Stimulated activated CD4-positive, alpha-beta T cell treated with anti-CD3 and anti-CD28 coated beads, Interleukin-1b, Interleukin-23, amount 100 ng/mL, for 24 hours (primary cell): ENCODE measurements at places on chromosomes 7 and 10.

DNA sequence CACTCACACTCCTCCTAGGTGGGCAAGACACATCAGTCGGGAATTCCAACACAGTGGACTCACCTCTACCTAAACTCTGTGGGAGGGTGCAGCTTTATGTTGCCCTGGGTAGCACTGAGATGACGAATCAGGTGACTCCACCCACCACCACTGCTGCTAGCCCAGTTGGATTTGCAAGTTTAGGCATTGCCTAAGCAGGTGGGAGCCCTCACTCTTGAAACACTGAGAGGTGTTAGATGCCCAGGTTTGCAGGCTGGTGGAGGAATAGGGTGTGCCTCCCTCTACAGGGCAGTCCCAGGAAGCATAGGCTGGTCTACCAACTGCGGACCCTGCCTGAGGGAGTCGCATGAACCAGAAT, 708.9 kb downstream of the POM121L12 start:
- DNase-seq, result no peak

GRCh38 chr7:113891828-113892227, 27.0 kb downstream of the PPP1R3A start:
- no peak for DNase-seq

DNA sequence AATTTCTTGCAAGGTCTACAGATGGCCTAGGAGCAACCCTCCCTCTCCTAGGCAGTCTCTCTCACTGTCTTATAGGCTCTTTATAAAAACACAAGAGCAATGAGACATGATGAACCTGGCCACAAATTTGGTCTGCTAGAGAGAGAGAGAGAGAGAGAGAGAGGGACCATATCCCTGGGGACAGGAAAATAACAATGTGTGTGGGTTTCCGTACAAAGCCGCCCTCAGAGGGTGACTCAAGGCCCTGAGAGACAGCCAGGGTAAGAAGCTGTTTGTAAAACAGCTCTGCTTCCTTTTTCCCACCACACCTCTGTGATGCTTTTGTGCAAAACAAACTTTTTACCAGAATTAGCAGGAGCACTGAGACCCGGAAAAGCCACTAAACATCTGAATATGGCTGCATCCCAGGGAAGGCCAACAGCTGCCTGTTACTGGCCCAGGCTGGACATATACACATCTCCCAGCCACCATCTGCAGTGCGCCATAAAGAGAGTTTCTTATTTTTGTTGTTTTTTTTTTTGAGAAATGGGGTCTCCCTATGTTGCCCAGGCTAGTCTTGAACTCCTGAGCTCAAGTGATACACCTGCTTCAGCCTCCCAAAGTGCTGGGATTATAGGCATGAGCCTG, 18.4 kb downstream of the GIMAP5 start:
- no peak for DNase-seq

GRCh38 chr10:128137877-128138276, 11.7 kb upstream of the MKI67 start:
- no peak for DNase-seq

DNA sequence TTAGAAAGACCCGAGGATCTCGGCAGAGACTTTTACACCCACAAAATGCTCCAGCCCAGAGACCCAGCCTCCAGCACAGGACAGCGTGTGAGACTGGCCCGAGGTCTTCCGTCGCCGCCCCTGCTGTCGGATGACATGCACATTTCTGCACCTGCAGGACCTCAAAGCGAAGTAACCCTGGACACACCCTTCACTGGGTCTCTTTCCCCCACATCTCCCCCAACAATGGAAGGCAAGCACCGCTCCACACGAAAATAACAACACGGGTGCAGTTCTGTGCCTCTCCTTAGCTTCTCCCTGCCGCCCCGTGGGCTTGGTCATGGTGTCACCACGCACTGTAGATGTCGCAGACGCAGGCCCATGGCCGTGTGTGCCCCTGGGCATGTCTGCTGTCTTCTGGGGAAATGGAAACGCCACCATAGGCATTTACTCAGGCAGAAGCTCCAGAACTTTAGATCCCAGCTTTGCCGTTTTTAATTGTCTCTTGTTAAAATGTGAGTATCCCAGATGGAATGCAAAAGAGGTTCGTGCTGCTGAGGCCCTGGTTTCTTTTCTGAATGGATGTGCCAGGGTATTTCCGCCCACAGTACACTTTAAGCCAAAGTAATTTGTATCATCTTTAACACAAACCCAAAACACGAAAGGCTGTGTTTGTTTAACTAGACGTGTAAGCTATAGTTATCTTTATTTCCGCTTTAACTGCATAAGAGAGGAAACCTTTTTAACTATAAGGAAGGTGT, 237.9 kb downstream of the MGMT start:
- no peak for DNase-seq

GRCh38 chr10:102231357-102232318, 5.5 kb downstream of the ELOVL3 start:
- peak; percentile 52 for DNase-seq

DNA sequence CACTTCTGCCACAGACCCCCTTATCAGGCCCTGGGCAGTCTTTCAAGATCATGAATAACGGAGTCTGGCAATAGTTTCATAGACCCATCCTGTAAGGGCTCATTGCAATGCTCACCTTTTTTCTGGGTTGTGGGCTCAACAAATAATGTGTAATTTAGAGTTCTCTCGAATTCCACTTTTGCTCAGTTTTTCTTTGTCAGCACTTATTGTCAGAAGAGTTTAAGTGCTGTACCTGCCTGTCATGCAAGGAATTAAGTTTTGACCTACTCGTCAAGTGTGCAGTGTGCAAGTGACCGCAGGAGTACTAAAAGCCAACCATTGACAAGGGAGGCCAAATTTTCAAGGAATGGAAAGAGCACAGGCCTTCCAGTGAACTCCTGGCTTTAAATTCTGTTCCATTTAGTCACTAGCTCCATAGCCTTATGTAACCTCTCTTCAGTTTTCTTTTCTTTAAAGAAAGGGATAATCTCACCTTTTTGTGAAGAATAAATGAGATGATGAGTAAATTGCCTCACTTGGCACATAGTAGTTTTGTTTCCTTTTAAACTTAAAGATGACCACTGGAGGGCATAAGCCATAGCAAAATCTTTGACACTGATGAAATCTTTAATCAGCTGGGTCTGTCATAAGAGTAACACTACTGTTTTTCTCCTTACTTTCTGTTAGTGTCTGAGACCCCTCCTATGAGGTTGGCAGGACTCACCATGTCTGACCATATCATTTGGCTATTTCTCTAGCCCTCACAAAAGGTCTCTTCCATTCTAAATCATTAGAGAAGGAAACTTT, 313.3 kb downstream of the TYW1 start:
- no peak for DNase-seq

DNA sequence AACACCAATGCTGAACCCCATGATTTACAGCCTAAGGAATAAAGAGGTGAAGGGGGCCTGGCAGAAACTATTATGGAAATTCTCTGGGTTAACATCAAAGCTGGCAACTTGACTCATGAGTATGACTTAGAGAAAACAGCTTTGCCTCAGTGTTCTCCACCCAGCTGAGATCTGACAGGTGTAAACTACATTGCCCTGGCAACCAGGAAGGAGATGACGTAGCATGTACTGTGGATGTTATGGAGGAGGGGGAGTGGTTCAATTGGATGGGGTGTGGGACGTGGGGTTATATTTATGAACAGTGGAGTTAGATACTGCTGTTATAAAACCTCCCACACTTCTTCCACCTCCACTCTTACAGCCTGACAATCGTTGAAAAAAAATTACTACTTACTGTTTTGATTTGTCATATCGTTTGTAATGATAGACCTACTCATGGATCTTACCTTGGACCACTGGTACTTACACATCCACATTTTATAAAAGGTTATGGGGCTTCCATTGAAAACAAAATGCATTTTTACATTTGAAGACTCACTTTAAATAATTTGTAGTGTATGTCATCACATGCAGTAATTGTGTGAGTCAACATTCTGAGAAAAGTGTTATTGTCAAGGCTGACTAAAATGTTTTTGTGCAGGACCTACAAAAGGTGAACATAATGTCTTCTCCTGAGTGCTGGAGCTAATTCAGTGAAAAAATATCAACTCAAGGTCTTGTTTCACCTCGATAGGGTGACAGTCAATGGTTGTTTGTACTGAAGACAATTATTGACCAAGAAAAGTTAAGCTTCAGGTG, 6.4 kb downstream of the OR2F1 start:
- no peak for DNase-seq

GRCh38 chr7:24054236-24054635, 229.8 kb upstream of the NPY start:
- DNase-seq, result no peak

- no peak for DNase-seq
Measured at GRCh38 chr10:44335330-44336021, 49.4 kb downstream of the CXCL12 start.

GRCh38 chr10:62054408-62054807, 152.9 kb downstream of the ARID5B start:
- DNase-seq, result no peak

- DNase-seq, result no peak
Measured at GRCh38 chr10:119166564-119166963, 1.1 kb upstream of the SFXN4 start.

DNA sequence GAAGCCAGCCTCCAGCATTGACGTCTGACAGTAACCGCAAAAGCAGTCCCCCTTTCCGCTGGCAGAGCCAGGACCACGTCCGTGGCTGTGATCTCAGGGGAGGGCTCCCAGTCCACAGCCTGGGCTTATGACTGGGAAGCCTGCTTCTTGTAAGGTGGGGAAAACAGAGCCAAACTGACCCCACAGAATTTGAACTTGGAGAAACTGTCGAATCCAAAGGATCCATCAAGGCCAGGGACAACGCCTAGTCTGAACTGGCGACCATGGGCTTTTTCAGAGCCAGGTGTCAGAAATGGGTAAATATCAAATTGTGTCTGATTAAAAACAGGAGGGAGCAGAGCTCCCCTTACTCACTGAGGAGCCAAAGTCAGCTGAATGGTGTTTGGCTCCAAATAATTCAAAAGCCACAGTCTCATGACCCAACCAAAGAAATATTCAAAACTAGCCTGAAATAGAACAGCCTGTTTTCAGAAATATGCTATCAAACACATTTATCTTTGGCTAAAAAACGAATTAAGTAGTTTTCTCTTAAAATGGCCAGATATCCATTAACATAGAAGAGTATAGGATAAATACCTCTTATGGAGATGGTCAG, 751.4 kb upstream of the GALNT17 start:
- DNase-seq, result no peak

DNA sequence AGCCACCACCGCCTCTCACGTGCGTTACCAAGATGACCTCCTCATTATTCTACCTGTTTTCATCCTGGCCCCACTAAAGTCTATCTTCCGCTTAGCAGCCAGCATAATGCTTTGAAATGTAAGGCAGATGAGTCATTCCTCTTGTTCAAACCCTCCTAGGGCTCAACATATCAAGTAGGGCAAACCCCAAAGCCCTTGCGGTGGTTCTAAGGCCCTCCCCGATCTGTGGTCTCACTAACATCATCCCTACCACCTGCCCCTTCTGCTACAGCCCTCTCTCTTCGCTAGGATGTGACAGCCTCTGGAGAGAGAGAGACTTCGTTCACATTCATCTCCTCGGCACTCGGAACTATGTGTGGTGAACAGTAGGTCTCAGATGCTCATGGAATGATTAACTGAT, 94.8 kb downstream of the SVIL start:
- DNase-seq, result no peak

DNA sequence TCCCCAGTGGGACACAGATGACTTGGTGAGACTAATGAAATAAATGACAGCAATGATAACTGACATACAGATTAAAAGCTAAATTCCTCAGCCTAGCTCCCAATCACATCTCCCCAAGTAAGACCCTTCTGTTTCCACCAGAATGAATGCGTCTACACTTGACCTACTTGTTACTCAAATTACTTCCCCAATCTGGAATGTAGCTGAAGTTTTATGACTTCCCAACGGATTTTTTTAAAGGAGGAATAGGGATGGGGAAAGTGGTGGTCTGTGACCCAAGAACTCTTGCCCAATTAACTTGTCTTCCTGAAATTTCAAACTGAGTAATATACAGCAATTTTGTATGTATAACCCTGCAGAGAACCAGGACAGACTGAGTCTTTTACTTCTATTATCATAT, 9.1 kb downstream of the H2AZ2 start:
- DNase-seq, result no peak

DNA sequence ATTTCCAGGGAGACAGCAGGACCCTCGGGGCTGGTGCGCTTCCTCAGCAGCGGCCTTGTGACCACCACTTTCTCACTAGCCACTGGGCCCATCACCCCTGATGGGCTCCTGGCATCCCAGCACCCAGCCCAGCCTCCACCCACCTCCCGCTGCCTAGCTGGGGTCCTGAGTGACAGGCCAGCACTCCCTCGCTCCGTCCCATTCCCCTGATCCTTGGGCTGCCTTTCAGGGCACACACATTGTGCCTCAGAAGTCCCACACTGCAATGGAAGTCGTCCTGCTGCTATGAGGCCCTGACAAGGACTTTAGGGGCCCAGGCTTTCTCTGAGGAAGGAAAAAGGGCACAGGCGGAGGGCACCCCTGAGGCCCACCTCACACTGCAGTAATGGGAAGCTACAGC, 12.4 kb downstream of the CAMK2B start:
- no peak for DNase-seq

- no peak for DNase-seq
Measured at GRCh38 chr10:55183993-55184392, 383.0 kb upstream of the PCDH15 start.

DNA sequence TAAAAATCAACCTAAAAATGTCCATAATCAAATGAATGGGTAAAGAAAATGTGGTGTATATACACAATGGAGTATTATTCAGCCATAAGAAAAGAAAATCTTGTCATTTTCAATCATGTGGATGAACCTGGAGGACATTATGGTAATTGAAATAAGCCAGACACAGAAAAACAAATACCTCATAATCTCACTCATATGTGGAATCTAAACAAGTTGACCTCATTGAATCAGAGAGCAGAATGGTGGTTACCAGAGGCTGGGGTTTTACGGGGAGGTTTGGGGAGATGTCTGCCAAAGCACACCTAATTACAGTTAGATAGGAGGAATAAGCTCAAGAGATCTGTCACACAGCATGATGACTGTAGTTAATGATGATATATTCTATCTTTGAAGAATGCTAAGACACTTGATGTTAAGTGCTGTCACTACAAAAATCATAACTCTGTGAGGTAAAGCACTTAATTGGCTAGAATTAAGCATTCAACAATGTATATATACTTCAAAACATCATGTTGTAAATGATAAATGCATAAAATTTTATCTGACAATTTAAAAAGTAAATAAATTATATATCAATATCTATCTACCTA, 39.1 kb upstream of the TNPO3 start:
- no peak for DNase-seq

DNA sequence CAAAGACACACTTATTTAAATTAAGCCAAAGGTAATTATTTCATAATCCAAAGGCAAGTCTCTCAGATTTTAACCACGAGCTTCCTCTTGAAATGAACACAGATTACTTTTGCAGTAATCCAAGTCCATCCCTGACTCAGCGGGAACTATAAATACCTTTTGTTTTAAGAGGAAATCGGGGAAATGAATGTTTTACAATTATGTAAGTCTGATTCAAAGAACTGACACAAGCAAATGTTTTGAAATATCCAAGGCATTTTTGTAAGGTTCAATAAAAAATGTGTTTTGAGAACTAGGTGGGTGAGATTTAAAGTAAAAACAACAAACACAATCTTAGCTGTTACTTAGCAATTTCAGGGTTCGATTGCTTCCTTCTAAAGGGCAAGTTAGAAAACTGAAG, 179.8 kb upstream of the ASAH2 start:
- no peak for DNase-seq
